ENCODE measurements at places on chromosomes 7 and 10.

GRCh38 chr10:14022052-14022451 lies 308.7 kb downstream of the FRMD4A start:
- no peak for DNase-seq

GRCh38 chr10:21144047-21144446 lies 246.9 kb upstream of the NEBL start:
- no peak for DNase-seq

GRCh38 chr10:75040576-75040975 lies 70.9 kb upstream of the SAMD8 start:
- DNase-seq, result no peak

GRCh38 chr7:80623503-80624252 lies 14.8 kb upstream of the CD36 start:
- DNase-seq, result no peak

DNA sequence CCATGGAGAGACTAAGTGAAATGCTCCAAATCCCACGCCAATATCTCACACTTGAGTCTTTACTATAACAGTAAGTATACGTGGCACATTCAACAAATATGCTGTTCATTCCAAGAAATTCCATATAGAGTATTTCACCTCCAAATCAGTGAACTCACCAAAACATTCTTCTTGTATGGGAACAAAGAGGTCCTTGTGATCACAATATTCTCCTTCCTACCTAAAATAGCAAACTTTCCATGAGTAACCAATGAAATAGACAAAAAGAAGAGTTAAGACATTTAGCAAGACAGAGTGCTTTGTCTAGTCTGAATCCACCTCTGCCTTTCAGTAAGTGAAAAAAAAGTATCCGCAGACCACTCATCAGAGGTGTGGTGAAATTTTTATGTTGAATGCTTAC lies 77.3 kb upstream of the NXPH1 start:
- DNase-seq, result no peak

DNA sequence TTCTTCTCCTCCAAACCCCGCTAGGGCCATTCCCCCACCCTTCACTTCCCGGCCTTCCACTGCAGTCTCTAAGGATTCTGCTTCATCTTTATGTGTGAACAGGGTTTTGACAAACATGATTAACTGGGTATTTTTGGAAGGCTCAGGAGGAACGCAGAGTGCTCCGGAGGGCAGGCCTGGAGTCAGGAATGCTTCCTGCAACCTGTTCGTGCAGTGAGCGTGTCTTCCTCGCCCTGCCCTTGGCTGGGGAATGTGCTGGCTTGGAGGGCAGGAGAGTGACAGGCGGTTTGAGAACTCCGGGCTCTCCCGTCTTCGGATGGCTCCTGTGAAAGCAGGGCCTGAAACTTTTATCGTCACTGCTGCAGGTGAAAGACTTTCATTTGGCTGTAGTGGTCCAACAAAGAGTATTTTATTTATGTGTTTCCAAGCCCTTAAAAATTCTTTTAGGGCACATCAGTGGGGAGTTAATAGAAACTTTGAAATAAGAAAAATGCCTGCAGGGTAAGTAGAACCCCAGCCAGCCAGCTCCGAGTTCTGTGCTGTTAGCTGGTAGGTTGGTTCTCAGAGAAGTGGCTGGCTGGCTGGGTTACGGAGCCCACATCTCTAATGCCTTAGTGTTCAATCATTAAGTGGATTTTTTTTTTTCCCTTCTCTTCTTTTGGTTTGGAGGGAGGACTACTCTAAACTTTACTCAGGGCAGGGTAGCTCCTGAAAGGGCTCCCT lies 51.0 kb downstream of the TCF7L2 start:
- no peak for DNase-seq

- DNase-seq, result no peak
Observed at GRCh38 chr7:140605337-140605736, 35.3 kb downstream of the DENND2A start.

- no peak for DNase-seq
Observed at GRCh38 chr7:122970740-122971725, 24.5 kb downstream of the TAS2R16 start.

- DNase-seq, result no peak
Observed at GRCh38 chr7:138886501-138886917, 88.5 kb upstream of the ATP6V0A4 start.

DNA sequence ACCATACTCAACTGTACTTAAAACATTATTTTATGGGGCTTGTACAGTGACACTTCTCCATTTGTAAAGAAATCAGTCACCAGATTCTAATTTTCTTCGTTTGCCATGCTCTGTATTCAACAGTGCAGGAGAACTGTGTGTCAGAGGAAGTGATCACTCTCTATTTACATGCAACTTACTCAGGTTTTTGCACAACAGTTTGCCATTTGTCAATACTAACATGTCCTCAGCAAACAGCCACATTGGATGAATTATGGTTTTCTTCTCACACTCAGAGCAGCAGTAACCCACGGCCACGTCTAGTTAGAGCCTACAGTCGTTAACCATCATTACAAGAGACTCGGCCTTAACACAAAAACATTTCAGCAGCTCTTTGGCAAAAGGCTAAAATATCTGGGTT lies 69.2 kb upstream of the SP4 start:
- no peak for DNase-seq

- DNase-seq, result no peak
Observed at GRCh38 chr10:114395366-114396022, 8.8 kb downstream of the AFAP1L2 start.

DNA sequence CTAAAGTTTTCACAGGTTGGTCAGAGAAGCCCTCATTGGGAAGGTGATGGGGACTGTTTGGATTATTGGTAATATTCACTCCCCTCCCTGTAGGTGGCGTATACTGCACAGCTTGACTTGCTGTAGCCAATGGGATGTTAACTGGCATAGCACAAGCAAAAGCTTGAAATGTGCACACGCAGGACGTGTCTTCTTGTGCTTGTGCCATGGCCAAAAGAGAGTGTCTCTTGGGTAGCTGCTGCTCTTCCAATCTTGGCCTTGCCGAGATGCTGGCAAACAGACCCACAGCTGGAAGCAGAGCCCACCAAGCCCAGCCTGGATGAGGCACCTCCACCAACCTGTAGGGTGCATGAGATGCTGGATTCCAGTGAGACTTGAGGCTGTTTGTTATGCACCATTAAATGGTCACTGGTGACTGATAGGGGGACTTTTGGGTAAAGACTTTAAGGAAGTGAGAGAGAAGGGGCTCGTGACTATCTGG lies 266.0 kb downstream of the GRID1 start:
- DNase-seq, result no peak

Measured in stimulated activated CD4-positive, alpha-beta T cell treated with anti-CD3 and anti-CD28 coated beads, TNF-alpha, amount 100 ng/mL, for 1 hour (primary cell).